ENCODE measurements at places on chromosomes 1 and 21.
A peak's percentile ranks its signal among the peaks of the same experiment; 100 is the strongest.

DNA sequence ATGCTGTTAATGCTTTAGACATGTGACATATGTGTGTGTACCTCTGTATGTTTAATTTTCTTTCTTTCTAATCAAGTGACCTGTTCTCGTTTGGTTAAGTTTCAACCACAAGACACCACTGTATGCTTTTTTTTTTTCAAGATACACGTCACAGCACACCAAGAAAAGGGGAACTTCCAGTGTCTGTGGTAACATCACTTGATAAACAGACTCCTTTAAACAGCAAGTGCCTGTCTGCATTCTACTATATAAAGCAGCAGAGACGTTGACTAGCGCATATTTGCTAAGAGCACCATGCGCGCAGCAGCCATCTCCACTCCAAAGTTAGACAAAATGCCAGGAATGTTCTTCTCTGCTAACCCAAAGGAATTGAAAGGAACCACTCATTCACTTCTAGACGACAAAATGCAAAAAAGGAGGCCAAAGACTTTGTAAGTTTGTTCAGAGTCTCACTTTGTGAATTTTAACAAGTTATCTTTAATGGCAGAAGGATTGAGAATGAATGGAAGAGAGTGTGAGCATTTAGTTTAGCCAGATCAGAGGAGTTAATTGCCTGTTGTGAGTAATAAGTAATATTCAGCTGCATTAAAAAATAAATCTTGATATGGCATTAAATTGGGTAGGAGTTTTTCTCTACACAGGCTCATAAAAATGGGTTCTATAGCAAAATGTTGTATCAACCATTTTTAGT lies at the start of gene RGS1:
RGS1 (plus strand) TSS at position 275 of the 691 bp plus-strand sequence; CDS start at position 295, 20 bp downstream.
- DNase-seq: peak; percentile 18

- DNase-seq: no peak
These were observed 90.2 kb downstream of the SDCCAG8 start for GRCh38 chr1:243346016-243346415.

DNA sequence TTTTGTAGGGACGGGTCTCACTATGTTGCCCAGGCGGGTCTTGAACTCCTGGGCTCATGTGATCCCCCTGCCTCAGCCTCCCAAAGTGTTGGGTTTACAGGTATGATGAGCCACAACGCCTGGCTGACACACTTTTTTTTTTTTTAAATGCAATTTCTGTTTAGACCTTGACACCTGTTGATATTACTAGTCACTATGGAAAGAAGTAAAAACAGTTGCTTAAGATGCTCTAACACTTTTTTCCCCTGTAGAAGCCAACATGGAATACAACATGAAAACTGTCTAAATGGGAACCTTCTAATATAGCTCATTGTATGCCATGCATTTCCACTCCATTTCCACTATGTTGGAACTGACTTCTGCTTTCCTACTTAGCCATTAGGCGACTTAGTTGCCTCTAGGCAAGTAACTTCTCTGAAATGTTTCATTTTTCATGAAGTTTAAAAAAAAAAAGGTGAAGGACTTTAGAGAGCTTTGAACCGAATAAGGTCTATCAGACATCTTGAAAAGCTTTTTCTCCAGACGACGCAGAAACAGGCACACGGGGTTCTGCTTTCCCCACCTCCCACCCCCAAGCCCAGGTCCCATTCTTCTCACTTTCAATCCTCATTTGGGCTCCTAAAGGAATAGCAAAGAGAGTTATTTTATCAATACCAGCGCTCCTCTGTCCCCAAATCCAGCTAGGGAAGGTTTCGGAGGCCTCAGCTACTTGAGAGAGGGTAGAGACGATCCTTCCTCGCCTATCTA lies 648 bp upstream of the DR1 start:
- DNase-seq: no peak

GRCh38 chr1:228734881-228735801 lies at the start of gene RHOU:
TSS of gene RHOU (plus strand) at chr1:228735479. CDS start at chr1:228735743, 264 bp downstream.
- peak; percentile 36 for DNase-seq

DNA sequence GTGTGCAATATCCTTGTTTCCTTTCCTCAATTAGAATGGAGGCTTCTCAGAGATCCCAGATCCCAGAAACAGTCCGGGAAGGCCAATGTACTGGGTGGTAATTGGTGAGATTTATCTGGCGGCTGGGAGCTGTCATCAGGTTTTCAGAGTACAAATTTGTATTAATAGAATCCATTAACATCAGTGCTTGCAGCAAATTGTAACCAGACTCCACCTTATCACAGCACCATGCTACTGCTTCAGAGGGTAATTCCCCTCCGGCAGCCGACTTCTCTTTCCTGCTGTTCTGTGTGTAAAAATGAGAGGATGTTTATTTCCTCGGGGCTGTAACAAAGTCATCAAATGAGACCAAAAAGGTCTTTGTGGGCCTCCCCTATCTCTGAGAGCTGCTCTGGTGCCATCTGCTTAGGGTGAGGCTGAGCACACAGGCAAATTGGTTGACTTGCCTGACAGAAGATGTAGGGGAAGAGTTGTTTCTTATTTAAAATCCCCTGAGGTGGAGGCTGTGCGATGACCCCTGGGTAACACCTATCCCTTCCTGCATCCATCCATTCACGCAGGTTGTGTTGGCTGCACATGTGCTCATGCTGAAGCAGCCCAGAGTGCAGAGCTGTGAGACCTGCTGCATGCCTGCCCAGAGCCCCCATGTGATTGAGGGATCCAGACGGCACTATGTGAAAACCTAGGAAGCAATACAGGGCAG lies 19.2 kb downstream of the NFASC start:
- DNase-seq: no peak

DNA sequence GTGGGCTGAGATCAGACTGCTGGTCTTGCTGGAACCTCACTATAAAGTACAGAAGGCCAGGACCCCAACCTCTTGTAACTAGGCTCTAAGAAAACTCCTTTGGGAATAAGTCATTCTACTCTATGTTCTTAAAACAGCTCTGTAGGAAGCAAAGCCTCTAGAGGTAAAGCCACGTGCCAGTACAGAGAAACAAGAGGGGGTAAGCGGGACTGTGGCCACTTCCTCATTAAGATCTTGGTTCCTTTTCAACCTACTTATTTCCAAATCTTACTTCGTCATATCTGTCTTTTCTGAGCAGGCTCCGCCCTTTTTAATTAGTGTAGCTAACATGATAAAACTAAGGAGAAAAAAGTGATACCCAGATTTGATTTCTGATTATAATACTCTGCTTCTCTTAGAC lies 3.8 kb downstream of the NCSTN start:
- no peak for DNase-seq

GRCh38 chr1:154521695-154522094 lies 19.5 kb upstream of the SHE start:
- no peak for DNase-seq

DNA sequence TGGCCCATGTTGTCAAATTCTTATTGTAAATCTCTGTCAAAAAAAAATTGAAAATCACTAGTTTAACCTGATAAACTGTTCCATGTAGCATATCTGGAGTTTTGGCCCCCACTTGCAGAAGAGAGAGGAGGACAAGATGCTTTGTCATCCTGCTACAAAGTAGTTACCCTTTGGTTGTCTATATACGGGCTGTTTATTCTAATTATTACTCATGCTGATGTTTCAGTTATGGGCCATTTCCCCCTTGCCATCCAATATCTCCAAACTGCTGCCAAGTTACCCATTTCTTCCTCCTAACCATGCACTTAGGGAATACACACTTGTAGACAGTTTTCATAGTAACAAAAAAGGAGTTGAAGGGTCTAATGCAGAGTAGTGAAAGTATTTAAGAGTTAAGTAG lies 22.6 kb downstream of the STX12 start:
- DNase-seq: no peak

DNA sequence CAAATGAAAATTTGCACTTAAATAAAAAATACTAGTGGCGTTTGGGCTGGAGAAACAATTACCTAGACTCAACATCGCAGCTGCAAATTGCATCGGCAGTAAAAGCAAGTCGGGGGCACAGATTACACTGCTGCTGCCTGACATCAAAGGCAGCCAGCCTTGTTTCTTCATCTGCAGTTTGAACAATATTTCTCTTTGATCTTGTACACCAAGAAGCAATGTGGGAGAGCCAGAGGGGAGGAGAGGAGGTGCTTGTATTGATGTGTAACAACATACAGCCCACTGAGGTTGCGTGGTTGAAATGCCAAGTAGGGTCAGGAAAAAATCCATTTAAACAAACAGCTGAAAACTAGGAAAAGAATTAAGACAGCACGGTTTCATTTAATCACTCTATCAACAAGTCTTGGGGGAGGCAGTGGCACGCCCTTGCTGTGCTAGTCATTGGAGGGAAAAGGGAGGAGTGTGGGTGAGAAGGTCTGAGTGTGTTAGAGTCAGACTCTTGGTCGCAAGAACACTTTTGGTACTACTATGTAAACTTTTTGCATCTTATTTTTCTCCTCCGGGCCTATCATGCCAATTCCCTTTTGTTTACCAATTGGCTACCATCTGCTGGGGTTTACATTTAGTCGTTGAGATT lies 456.5 kb downstream of the OMA1 start:
- DNase-seq: no peak

GRCh38 chr1:210132582-210132981 lies 100.0 kb upstream of the SERTAD4 start:
- no peak for DNase-seq

DNA sequence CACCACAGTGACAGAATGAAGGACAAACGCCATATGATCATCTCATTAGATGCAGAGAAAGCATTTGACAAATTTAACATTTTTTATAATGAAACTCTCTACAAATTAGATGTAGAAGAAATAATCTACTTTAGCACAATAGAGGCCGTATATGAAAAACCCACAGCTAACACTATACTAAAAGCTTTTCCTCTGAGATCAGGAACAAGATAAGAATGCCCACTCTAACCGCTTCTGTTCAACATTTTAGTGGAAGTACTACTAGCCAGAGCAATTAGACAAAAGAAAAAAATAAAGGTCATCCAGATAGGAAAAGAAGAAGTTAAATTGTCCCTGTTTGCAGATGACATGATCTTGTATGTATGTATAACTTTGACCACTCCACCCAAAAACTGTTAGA lies 109.7 kb downstream of the SLC35F3 start:
- no peak for DNase-seq

DNA sequence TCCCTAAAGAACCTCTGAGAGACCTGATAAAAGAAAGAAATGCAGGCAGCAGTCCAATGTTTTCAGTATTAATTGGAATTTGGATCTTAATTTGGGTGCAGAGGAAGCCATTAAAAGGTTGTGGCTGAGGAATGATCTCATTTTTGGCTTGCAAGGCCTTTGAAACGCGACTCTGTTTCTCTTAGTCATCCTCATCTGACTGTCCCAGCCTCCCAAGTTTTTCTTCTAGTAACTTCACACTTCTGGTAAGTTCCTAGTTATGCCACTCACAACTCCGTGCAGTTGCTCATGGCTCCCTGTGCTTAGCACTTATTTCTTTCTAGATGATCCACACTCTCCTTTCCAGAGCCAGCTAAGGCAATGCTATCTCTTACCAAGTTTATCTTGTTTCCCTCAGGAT lies 147.4 kb upstream of the USP24 start:
- DNase-seq: no peak

- DNase-seq: no peak
These were observed 15.4 kb downstream of the RIMS3 start for GRCh38 chr1:40650075-40650474.

- no peak for DNase-seq
These were observed 10.0 kb downstream of the SLC16A4 start for GRCh38 chr1:110380672-110381283.

DNA sequence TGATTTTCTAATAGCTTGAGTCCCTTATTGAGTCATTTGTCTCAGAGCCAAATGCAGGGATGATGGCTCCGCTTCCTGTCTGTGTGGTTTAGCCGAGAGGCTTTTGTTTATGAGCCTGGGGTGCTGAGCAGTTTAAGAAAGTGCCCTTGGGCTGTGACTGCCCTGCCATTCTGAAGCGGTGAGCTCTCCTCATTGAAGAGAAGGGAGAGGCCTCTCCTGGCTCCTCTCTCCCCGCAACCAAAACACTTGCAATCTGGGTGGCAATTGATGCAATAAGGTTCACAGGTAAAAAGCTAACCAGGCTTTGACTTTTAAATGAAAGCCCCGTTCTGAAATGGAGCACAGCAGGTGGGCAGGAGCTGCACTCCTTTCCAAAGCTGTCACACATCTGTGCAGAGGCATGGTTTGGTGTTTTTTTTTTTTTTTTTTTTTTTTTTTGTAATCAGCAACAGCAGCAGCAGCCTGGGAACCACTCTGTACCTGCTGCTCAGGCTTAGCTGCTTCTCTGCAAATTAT lies 403.7 kb downstream of the SIPA1L2 start:
- DNase-seq: no peak

GRCh38 chr1:248786156-248786555 lies 30.6 kb upstream of the LYPD8 start:
- no peak for DNase-seq

DNA sequence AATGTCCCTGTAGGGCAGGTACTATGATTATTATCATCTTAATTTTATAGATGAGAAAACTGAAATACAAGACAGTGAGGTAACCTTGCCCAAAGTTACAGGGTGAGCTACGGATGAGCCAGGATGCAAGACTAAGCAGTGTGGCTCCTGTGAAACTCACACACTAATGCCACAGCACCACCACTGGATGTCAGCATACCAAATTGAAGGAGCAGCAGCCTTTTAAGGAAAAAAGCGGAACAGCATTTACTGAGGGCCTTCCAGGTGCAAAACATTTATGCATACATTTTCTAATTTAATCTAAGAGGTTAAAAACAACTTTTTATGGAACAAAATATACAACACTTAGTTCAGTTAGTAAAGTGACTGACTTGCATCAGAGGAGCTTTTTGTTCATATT lies 41.7 kb downstream of the SEC16B start:
- DNase-seq: no peak

DNA sequence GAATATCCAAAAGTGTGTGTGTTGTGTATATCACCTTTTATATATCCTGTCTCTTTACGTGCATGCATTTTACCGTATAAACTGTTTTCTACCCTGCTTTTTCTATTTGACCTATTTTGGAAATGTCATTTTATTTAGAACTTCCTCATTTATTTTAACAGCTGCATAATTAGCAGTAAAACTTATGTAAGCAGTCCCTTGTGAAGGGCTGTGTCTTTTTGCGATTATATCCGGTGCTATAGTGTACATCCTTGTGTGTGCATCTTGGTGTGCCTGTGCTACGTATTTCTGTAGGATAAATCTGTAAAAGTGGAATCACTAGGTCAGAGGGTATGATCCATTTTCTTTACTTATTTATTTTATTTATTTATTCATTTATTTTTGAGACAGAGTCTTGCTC lies 7.2 kb downstream of the LGALS8 start:
- no peak for DNase-seq

- DNase-seq: no peak
These were observed 57.7 kb downstream of the DMAP1 start for GRCh38 chr1:44270686-44271628.

GRCh38 chr1:215647738-215648137 lies 80.6 kb downstream of the KCTD3 start:
- no peak for DNase-seq

GRCh38 chr1:173294843-173295242 lies 87.7 kb upstream of the TNFSF4 start:
- DNase-seq: no peak

DNA sequence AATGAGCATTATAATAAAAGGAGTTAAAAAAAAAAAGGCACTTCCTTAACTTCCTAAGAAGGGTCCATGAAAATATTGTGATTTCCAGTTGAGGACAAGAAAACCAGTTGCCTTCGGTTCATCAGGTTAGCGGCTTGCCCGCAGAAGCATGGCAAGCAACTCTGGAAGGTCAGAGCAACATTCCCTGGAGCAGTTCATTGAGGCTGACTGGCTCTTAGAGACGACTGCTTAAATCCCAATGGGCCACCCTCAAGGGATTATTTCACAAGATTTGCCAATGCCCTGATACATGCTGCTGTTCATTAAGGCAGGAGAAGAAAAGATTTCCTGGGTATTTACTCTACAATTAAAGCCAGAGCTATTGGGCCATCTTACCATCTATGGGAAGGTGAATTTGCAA lies 29.0 kb upstream of the CASQ2 start:
- no peak for DNase-seq

Data from stimulated activated CD8-positive, alpha-beta memory T cell treated with anti-CD3 and anti-CD28 coated beads, Interleukin-7, amount 100 ng/mL, for 1 hour (primary cell).